ENCODE measurements at places on chromosomes 4 and X.

- no peak for DNase-seq
Measured at GRCh38 chrX:125765347-125765746, 400.7 kb downstream of the DCAF12L2 start.

GRCh38 chr4:184826691-184827270 is 1.0 kb upstream of the ACSL1 start:
- no peak for DNase-seq

- no peak for DNase-seq
Measured at GRCh38 chr4:188387179-188387791, 248.0 kb downstream of the TRIML1 start.

DNA sequence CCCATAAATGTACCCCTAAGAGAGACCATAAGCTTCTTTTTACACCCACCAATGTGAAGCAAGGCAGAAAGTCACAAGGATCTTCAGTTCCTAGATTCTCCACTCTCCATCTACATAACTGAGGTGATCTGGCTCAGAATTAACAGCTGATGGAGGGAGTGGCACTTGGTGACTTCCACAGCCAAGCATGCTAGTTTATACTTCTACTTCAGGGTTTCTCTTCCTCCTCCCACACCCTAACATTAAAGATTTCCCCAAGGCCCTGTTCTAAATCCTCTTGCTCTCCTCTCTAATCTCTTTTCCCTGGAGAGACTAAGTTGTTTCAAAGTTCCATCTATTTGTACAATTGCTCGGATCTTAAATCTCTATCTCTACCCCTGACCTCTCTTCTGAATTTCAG is 81.1 kb downstream of the MBNL3 start:
- no peak for DNase-seq

DNA sequence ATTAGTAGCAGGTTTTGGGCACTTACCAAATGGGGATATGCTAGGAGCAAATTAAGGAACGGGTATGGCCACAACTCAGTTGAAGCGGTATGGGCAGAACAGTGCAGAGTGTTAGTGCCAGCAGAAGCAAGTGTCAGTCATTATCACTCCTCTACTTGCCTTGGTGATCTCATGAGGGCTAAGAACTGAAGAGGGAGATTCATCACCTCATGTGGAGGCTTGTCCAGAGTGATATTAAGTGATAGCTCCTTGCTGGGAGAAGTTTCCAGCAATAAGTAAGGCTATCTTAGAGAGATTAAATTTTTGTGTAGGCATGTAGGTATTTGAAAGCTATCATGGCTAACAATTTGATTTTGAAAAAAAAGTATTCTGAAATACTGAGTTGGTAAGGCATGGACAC is 615.4 kb upstream of the SMIM31 start:
- DNase-seq = no peak

GRCh38 chr4:8050555-8051206 is 107.9 kb downstream of the ABLIM2 start:
- DNase-seq = no peak

GRCh38 chr4:147801820-147802219 is 69.9 kb downstream of the ARHGAP10 start:
- DNase-seq = no peak

DNA sequence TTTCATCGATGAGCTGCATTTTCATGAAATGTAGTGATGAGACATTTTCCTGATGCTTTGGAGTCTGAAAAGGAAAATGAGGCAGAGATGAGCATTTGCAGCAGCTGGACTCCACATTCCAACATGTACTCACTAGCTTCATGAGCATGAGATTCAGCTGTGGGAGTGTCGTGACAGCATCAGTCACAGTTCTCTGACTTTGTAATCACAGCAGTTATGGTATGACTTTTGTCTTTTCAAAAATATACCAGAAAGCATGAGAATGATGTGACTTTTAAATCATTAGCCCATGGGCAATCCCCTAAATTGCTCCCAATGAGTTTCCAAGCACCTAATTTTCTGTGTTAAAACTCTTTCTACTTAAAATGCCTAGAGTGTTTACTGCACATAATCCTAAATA is 18.3 kb upstream of the MSL3 start:
- no peak for DNase-seq

Measured in activated T-cell treated with anti-CD3 and anti-CD28 coated beads, Interleukin-2, amount 50 U/mL, for 1 hour (primary cell).